Left kidney (tissue), 8 donors: ENCODE measurements at places on chromosomes 5 and 9. TPM values are rescaled to one million over a fixed set of nuclear protein-coding genes. Genes with fewer than 3 reads are reported as not detected.

DNA sequence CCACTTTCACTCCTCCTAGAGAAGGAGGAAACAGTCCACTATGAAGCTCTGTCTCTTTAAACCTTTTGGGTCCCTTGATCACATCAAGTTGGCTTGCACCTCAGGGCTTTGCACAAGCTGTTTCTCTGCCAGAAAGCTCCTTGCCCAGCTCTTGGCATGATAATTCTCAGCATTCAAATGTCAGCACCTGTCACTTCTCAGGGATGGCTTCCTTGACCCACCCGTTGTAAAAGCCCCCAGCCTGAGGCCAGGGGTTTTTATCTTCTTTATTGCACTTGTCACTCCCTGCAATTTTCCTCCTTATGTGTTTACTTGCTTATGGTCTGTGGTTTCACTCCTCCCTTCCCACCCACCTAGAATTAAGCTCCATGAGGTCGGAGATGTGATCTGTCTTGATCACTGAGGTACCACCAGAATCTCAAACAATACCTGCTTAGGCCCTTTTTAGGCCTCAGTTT, 200.7 kb upstream of the TBC1D2 start:
- DNase-seq = peak; percentile 20

The LCN1 gene
- not detected for polyA plus RNA-seq

DNA sequence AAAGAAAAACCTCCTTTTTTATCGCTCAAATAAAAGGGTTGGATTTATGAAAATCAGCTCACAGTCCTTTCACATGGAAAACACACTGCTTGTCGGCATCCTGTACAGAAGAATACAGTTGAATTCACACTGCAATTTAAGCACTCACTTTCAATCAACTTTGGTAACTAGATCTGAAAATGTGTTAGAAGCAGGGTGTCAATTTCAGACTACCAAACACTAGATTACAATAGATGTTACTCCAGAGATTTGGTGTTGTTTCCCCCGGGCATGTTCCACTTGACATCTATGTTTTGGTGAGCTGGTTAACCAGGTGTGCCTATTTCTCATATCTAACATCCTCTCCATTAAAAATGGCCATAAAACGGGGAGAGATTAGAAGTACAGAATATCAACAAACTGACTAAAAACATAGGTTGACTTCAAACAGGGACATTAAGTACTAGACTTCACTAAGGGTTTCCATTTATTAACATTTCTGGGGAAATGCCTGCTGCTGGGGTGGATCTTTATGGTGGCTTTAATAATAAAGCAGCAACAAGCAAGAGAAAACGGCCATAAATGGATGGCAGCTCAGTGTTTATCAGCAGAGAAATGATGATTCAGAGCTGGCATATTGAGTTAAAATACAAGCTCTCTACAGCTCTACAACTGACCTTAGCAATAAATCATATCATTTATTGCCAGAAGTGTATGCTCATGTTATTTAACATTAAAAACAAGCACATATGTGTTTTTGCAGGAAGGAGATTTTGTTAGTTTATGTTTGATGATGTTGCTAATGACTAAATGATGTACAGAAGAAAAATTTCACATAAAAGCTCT, 158.8 kb downstream of the SLF1 start:
- no peak for DNase-seq

DNA sequence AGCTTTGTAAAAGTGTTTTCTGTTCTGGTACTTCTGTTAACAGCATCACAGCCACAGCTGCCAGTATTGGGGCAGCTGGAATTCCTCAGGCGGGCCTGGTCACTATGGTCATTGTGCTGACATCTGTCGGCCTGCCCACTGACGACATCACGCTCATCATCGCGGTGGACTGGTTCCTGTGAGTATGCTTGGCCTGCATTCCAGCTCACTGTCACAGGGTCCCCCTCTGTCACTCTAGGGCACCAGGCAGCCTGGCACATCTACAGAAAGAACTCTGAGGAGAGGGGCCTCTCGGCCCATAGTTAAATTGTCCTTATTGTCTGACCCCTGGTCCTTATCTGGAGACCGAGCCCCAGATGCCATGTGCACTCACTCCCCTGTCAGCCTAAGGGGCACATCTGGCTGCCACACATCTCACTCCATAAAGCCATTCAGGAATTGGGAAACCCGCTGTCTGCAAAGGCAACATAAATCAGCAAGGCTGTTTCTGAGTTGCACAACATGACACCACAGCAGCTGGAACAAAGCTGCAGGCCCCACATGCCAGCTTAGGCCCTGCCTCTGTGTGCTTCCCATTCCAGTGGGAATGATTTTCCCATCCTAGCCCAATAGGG, 77.5 kb downstream of the SLC1A3 start:
- no peak for DNase-seq

DNA sequence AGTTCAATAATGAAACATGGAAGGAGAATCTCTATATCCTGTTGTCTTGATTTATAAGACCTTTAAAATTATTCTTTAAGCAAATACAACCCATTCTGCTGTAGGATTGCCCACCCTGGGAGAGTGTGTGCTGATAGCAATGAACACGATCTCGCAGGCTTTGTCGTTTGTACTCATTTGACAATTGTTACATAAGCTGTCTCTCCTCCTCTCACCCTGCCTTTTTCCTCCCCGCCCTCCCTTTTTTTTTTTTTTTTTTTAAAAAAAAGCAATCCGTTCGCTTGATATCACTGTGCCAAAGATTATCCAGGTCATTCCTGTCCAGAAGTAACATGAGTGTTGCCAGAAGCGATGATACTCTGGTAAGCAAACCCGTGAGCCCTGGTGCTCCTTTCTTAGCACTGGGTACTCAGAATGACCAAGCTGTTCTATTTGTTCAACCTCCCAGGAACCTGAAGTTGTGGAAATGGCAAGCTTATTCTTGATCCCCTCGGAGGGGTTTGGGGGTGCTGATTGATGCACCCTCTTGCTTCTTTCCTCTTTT, 82.7 kb upstream of the CTSL start:
- no peak for DNase-seq

DNA sequence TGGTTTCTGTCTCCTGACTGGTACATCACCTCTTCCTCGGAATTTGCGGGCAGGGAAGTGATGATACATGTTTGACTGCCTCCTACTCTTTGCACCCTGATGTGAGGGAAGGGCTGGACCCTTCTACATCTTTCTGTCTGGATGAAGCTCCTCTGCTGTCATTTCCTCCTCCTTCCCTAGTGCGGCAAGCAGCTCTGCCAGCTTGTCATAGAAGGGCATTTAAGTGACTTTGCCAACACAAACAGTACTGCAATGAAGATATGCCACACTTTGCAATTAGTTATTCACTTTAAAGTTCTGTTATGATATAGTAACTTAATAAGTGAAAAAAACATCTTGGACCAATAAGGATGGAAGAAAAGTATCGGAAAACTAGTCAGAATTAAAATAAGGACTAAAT, 48.5 kb upstream of the ABL1 start:
- DNase-seq = no peak

DNA sequence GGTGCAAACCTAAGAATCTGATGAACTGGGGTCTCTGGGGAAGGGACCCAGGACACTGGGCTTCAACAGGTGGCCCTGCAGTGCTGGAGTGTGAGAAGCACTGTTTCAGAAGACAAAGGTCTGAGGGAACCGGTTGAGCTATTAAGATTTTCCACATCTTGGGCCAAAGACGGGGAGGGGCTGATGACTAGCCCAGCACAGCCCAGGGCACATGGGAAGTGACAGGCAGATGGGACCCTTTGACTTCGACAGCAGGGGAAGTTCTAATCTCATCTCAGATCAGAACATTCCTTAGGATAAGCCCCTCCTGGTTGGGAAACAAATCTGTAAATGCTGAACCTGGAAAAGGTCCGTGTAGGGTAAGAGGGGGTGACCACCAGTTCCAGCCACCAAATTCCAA, 67.4 kb downstream of the RAPGEF1 start:
- DNase-seq = no peak

The FBP2 gene
- 0.10 TPM for polyA plus RNA-seq

DNA sequence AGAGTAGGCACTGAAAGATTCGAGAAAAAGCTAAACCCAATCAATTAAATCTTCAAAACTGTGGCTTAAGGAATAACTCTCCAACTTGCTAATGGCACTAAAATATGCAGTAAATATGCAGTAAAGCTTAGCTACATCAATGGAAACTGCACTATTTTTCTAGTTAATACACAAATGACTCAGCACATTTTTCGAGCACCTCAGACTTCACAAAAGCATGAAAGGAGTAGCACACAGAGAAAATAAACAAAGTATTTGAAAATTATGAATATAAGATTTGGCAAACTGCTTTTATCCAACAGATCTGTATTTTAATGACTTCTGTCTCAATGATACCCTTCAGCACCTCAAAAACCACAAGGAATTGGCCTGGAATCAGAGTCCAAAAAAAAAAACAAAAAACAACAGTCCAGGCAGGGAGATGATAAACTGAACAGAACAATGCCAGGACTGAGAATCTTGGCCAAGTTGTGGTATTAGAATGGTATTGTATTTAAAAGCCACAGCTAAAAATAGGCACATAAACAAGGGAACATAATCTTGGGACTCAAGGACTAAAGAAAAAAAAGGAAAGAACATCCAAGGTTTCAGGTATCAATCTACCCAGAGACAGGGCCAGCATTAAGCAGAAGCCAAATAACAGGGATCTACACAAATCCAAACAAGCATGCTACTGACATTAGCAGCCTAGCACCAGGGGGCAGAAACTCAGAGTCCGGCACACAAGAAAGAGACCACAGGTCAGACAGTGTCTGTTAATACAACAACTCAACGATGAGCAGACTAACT, 21.4 kb downstream of the TMEM245 start:
- no peak for DNase-seq

GRCh38 chr5:115501464-115502210, 42.9 kb downstream of the FEM1C start:
- no peak for DNase-seq

DNA sequence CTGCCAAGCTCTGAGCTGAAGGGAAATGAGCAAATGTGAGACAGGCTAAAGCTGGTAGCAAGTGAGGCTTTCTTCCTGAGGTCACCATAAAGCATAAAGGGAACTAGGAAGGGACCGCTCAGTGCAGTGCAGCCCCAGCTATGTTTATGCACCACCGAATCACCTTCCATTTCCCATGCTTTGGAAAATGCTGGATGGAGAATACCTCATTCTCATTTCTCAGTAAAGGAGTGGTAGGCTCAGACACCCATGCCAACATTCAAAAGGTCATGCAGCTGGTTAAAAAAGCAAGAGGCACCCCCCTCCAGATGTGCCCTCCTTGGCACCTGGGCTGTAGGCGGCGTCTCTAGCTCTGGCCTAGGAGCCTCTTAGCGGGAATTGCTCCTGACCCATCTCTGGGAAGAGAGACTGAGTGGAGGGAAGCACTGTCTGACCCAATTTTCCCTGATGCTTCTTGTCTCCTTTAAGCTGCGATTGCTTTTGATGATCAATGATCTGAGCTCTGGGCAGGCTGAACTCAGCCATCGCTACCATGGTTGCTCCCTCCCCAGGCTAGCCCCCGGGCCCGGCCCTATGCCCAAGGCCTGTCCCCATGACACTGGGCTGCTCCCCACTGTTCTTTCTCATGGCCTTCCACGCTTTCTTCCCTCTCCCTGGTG, 58.7 kb downstream of the ZNF354C start:
- no peak for DNase-seq

GRCh38 chr9:138072161-138072842, 194.7 kb downstream of the CACNA1B start:
- DNase-seq = no peak

DNA sequence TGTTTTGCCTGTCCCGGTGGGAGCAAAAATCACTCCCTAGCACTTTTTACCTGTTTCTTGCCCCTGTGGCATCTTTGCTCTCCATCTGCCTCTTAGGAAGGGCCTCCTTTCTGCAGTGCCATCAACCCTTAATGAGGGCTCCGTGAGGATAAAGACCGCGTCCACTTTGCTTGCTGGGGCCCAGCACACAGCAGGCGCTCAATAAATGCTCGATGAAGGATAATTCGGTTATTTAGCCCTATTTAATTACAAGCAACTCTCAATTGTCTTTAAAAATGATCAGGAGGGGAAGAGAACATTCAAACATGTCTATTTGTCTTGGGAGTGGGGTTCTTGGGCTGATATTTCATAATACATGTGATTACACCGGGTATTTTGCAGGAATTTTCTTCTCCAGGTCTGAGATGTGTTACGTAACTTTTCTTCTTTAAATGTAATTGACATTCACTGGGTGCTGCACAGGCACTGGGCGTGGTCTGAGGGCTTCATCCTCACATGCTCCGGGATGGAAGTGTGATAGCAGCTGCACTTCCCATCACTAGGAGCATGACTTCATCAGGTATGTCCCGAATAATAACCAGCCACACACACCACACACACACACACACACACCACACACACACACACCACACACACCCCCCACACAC, 19.8 kb upstream of the NTNG2 start:
- DNase-seq = no peak

DNA sequence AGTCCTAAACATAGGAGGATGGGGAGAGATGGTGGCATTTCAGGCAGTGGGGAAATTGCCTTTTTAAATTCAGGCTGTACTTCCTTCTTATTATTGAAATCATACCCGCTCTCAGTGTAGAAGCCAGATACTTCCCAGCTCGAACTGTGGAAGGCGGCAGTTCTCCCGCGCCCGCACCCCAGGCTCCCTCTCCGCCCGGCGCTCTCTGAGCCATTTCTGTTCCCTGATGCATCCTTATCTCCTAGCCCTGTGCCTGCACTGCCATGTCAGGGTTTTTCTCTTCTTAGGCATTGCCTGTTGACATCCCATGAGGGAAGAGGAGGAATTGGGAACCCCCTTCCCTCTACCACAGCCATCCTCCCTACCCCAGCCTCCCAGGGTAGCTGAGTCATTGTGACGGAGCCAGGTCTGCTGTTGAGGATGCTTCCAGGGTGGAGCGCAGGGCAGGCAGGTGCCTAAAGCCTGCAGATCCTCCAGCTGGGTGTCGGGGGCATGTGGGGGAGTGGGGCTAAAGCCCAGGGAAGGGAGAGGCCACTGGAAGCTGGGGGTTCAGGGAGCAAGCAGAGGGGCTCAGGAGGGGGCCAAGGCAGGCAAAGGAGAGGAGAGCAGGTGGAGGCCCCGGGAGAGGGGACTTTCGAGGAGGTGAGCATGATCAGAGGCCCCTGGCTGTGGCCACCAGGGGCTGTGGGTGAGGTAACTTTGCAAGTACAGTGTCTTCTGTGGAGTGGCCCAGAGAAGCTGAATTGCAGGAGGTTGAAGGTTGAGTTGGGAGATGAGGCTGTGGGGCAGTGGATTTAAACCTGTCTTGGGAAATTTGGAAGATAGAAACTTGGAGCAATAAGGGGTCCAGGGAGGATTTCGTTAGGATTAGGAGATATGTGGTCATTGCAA, 16.2 kb downstream of the LAMC3 start:
- DNase-seq = no peak
